ENCODE measurements at places on chromosomes 7 and 10.

- DNase-seq, result no peak
Observed at GRCh38 chr7:2295936-2296620, 18.2 kb downstream of the SNX8 start.

- no peak for DNase-seq
Observed at GRCh38 chr10:93505075-93505474, 8.7 kb downstream of the CEP55 start.

DNA sequence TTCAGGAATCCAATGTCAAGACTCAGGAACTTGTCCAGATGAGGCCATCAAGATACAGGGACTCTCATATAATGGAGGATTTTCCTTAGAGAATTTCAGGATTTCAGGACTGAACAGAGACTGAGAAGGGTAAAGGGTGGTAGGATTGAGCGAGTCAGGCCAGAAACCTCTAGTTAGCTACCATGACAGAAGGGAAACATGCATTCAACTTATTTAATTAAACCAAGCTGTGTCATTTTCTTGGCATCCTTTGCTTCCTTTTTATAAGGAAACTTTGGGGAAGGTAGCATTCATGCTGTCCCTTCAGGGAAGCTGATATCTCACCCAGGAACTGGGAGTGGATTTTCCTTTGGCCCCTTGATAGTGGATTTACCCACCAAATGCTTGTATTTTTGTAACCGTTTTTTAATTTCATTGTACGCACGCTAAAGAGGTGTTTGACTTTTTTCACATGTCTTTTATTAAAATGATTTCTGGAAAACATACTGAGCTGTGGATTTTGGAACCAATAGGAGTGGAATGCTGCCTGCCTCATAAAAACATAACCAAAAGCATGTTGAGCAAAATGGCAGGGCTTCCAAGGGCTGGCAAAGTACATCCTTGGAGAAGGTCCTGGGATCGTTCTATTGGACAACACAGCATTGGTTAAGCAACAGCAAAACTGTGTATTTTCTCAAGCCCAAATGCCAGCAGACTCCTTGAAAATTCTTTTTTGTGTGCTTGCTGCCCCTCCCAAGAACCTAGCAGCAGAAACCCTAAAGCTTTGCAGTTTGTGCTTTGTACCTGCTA is 104.5 kb downstream of the CXCL12 start:
- DNase-seq, result no peak

- DNase-seq, result no peak
Observed at GRCh38 chr7:99170730-99171074, 26.8 kb upstream of the SMURF1 start.

- peak; percentile 46 for DNase-seq
Observed at GRCh38 chr10:101297901-101298486, 56.0 kb upstream of the BTRC start.

DNA sequence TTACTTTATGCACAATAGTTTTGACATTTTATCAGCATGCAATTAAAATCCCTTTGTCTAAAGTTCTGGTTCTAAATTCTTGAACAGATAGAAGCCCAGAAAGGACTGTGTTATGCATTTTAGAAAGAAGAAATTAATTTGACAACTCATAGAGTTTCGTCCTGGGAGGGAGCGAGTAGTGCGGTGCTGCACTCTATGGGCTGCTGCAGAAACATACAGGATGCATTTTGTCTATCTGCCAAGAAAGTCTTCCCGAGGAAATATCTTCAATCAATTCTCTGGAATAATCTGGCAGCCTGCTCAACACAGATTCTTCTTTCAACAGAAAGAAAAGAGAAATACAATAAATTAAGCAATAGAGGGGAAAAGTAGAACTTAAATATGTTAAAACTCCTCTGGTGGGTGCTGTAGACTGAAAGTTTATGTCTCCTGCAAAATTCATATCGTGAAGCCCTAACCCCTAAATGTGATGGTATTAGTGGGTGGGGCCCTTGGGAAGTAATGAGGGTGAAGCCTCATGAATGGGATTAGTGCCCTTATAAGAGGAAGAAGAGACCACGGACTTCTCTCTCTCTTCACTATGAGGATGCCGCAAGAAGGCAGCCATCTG is 39.0 kb upstream of the IFRD1 start:
- no peak for DNase-seq

- DNase-seq, result no peak
Observed at GRCh38 chr10:29635711-29636144, 957 bp upstream of the SVIL start.
